Hematopoietic multipotent progenitor cell treated with erythropoietin and hydrocortisone succinate and interleukin-3 and kit ligand, for 17 days (in vitro differentiated cells): ENCODE measurements at places on chromosomes 4 and X.

DNA sequence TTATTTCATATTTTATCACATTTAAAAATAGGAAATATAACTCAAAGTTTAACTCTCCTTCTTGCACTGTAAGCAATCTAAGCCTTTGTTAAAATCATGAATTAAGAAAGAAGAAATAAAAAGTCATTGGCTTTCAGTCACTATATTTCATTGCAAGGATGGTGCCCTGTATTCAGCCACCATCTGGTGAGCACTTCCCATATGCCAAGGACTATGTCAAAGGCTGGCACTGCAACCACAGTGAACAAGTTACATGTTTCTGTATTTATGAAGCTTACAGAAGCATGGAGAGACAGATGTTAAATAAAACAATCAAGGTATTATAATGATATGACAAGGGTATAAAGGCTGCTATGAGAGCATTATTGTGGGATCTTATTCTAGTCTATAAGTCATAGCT is 68.6 kb downstream of the PRKG2 start:
- no peak for DNase-seq

GRCh38 chr4:13706120-13706519 is 78.6 kb upstream of the BOD1L1 start:
- DNase-seq, result no peak

DNA sequence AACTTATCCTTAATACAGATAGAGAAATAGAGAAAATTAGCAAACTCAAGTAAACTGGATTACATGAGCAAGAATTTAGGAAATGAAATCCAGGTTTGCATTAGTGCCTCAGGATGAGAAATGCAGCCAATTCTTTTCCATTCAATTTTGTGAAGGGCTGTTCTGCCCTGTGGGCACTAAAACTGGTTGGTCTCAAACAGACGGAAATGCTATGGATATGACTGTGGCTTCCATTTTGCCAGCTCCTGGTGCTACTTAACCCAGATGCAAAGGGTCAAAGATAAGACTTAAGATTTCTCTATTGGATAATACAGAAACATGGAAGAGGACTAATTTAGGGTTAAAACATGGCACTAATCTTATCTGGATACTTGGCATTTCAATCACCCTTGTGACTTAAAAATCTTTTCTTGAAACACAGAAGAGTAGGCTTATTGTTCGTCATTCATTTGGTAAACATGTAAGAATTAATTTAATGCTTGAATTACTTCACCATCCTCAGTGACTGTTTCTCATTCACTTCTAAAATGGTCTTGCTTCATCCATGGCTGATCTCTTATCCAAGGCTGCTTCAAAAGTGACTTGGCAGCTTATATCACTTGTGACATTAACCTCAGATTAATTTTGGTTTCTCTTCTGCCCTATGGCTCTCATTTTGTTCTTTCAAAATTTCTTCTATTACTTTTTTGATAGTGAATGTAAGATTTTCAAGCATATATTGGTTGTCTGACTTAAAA is 1008.7 kb downstream of the GLUD2 start:
- DNase-seq, result no peak

DNA sequence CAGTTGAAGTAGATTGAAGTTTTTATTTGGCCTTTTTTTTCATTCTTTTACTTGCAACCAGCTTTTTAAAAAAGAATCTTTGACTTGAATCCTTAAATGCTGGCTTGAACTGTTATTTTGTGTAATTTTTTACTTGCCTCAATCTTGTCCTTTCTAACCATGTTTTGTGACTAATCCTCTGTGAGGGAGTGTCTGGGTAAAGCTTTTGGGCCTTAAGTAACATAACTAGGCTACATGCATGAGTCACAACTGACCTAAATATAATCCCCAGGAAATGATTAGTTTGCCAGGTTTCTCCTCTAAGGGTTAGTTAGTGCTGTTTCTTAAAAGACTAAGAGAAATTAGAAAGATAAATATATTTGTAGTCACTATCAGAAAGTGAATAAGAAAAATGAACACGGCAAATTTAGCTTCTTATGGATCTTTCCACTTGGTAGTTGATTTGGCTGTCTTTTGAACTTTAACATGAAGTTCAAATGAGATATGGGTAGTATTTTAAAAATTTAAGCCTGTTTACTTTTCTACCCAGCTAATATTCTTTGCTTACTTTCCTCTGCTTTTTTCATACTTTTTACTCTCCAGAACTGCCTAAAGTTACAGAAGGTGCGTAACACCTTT is 13.0 kb downstream of the EXOC1 start:
- peak; percentile 11 for DNase-seq
